Glutamatergic neuron (in vitro differentiated cells): ENCODE measurements at places on chromosomes 5 and 9. TPM values are rescaled to one million over a fixed set of nuclear protein-coding genes. Genes with fewer than 3 reads are reported as not detected.

DNA sequence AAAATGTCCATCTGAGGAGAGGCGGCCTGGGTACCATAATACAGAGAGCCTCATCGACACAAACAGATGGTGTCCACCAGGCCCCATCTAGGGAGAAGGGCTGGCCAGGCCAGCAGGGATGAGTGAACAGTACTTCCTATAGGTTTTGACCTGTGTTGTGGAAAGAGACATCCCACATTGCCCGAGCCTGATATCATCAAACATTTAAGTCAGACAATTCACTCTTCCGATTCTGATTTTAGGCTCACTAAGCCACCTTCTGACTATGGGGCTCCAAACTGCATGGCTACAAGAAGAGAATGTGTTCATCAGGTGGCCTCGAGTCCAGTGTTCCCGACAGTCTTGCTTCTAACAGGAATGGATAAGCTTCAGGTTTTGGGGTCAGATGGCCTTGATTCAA is 38.9 kb downstream of the SLC22A5 start:
- DNase-seq, result no peak

- DNase-seq, result no peak
These were observed 1087.7 kb downstream of the CDH12 start for GRCh38 chr5:21765406-21765805.

DNA sequence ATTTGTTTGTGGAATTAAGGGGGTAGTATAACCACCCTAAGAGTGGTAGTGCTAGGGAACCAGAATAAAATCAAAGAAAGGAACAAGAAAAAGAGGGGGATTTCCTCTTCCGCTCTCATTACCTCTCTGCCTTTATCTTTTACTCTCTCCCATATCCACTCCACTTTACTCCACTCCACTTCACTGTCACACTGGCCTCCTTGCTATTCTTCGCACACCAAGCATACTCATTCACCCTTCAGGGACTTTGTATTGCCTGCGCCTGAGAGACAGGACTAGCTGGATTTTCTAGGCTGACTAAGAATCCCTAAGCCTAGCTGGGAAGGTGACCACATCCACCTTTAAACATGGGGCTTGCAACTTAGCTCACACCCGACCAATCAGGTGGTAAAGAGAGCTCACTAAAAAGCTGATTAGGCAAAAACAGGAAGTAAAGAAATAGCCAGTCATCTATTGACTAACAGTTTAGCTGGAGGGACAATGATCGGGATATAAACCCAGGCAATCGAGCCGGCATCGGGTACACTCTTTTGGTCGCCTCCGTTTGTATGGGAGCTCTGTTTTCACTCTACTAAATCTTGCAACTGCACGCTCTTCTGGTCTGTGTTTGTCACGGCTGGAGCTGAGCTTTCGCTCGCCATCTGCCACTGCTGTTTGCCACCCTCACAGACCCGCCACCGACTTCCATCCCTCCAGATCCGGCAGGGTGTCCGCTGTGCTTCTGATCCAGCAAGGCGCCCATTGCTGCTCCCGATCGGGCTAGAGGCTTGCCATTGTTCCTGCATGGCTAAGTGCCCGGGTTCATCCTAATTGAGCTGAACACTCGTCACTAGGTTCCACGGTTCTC is 121.8 kb downstream of the FAM170A start:
- no peak for DNase-seq

GRCh38 chr5:111129938-111130337 is 37.8 kb downstream of the WDR36 start:
- no peak for DNase-seq

DNA sequence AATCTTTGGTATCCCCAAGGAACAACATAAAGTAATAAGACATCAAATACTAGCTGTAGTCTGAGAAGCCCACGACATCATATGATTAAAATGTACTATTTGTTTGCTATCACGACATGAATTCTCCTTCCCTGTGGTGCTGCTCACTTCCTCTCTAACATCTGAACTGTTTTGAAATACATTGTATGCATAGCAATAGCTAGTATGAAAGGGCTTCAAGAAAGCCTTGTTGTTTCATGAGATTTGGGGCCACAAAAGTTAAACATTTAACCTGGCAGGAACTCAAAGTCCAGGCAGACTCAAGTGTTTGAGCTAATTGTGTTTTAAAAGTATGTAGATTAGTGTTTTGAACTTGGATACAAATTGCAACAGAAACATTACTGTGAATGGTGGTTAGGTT is 237.4 kb upstream of the PTGER4 start:
- no peak for DNase-seq

DNA sequence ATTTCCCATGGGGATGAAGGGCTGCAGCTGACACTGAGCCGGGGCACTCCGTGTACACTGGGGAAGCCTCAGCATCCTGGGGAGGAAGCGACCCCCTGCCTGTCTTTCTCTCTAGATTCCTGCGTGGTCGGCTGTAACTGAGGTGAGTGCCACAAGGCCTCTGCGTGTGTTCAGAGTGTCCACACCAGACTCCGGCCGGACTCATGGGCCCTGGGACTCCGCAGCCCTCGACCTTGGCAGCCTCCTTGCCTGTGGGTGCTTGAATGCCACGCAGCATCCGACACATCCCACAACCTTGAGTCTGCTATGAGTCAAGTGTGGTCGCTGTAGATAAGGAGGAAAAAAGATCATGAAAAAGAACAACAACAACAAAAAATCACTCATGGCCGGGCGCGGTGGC is 23.4 kb downstream of the PAEP start:
- DNase-seq, result no peak

DNA sequence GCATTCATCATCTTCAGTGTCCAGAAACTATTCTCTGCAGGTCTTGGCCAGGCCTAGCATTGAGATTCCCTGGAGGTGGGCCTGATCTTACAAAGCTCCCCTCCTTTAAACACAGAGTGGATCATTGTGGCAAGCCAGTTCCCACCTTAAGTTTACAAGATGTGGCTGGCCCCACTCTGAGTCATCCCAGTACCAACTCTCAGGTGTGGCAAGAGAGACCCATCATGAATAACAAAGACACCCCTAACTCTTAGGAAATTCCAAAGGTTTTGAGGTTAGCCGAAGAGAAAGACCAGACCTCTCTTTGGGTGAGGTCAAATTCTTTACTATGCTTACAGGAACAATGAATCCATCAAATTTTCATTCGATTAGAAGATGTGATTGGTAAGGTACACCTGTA is 78.2 kb downstream of the RFK start:
- DNase-seq, result no peak

GRXCR2 gene
- total RNA-seq, result not detected
